ENCODE measurements at places on chromosomes 5 and 9.

GRCh38 chr9:72334658-72335337 lies 30.2 kb downstream of the ZFAND5 start:
- no peak for DNase-seq

DNA sequence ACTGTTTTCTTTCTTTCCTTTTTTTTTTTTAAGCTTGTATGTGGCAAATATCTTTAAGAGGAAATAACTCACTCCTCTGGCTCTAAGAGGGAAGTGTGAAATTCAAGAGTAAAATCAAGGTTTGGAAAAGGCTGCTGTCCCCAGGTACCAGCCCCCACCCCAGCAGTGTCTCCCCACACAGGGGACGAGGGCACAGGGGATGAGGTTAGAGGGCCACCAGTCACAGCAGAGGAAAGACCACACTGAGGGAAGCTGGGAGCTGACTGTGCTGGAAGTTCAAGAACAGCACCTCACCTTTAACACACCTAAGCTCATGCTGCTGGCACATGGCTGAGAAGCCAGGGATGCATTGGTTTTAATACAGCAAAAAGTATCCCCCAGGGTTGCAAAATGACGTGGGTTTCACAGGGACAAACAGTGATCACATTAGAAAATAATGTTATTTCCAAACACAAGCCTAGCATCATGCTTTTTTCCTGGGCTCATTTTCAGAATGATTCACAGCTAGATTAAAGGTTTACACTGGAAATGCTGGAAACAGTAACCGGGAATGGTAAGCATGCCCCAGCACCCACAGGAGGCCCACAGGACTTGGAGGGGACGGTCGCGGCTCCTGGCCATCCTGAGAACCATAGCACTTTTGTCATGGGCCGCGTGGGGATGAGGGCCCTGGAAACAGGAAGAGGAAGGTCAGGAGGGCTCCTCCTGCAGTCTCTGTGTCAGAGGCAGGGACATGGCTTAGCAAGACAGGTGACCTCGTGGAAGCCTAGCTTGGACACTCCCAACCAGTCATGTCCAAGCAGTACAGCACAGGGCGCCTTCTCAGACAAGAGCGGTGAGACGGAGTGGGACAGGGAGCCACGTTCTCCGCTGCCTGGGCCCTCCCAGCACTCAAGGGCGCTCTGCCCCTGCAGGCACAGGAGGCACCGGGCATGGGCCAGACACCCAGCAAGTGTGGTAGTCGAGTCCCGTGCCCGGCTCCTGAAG lies 6.9 kb downstream of the LPCAT1 start:
- no peak for DNase-seq

DNA sequence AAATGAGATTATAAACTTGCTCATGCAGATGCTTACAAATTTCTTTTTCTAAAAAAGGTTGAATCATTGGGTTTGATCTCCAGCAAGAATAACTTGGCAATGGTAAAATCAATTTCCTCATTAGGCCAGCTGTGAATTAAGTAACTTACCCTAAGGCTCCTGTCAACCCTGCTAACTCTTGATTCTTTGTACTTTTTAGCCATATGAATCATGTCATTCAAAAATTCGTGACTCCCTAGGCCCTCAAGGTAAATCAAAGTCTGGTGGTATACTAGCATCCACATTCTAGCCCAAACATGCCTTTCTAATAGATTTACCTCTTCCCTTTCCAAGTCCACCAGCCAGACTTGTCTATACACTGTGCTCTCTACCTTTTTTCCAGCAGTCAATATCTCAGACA lies 420.8 kb upstream of the BRINP1 start:
- no peak for DNase-seq

- DNase-seq = peak; percentile 60
Observed at GRCh38 chr5:145825751-145826180, 9.4 kb downstream of the PRELID2 start.

DNA sequence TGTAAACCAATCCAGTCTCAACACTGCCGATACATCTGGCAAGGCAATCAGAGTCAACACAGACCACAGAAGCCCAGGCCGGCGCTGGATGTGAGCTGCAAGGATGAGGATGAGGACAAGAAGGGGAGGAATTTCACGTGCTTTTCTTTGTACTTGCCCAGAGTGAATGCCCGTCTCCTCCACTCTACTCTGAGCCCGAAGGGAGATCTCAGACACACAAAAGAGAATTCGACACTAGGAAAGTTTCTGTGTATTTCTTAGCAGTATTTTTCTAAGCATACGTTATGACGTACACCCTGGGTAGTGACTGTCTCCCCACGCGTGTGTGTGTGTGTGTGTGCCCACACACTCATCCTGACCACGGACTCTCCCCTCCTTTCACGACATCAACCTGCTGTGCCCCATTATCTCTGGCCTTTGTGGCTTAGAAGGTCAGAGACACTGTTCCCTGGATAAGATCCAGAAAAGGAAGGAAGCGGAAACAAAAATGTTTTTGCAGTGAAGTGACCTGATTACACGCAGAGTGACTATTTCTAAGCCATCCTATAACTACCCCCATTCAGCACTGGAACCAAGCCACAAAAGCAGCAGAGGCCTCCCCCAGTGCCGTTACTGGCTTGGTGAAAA lies 227.3 kb upstream of the DAPK1 start:
- DNase-seq = no peak

DNA sequence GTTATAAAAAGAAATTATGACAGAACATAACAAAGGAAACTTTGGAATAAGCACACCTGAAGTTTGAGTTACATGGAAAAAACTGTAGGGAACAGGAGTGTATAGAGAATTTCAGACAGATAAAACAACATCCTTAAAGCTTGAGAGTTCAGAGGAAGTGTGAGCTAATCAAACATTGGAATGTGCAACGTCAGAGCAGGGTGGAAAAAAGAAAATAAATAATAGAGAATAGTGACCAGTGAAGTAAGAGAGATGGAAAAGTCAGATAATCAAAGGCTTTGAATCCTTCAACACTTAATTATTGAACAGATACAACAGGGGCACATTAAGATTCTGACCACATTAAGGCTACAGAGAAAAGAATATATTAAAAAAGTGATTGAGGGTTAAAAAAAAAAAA lies 128.5 kb upstream of the CDH10 start:
- DNase-seq = no peak

GRCh38 chr5:173891308-173892116 lies 3.4 kb downstream of the CPEB4 start:
- no peak for DNase-seq

DNA sequence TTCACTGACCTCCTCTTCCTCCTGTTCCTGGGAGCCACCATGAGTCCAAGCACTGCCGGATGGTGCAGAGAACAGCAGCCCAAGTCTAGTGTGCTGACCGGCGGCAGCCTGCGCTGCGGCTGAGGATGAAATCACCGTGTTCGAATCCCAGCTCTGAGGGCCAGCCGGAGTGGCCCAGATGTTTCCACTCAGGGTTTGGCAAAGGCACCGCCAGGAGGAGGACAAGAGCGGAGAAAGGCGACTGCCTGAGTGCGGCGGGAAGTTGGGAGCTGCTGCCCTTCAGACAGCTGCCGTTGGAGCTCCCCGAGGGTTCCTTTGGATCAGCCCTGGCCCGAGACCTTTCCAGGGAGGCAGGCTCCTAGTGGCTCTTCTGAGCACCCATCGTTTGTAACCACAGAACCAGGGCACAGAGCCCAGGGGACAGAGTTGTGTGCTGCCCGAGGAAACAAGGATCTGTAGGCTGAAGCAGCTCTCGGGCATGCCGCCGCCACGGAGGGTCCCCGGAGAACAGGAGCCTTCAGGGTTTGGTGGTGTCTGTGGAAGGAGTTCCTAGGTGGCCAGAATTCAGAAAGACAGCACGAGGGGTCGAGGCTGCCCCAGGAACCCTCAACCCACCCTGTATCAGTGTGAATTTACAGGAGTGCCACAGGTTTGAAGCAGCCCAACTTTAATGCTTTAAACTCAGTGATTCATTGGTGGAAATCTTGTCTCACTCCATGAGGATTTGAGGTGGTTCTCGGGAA lies 115.6 kb upstream of the COL5A1 start:
- DNase-seq = no peak

DNA sequence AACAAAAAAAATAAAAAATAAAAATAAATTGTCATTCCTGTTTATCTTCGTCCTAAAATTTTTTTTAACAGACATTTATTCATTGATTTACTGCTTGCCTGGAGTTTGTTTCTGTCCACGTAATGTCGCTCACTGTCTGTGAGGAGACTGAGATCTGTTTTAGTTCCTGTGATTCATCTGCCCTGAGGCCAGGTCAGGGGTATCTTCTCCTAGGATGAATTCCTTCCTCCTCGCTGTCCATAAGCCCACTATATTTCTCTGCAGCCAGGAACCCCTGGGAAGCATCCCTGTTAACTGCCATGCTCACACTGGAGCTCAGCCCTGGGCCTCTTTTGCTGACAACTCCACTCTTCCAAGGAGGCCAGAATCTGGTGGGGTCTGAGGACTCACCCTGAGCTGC lies 682.0 kb downstream of the MTRR start:
- no peak for DNase-seq

DNA sequence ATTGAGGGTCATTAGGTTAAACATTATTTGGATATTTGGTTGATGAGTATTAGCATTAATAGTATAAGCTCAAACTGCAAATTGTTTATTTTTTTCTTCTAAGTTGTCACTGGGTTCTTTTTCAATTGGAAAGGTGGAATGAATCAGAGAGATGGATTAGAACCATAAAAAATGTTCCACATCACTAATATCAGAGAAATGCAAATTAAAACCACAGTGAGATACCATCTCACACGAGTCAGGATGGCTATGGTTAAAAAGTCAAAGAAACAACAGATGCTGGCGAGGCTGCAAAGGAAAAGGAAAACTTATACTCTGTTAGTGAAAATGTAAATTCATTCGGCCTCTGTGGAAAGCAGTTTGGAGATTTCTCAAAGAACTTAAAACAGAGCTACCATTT lies 122.8 kb downstream of the CCDC192 start:
- no peak for DNase-seq

DNA sequence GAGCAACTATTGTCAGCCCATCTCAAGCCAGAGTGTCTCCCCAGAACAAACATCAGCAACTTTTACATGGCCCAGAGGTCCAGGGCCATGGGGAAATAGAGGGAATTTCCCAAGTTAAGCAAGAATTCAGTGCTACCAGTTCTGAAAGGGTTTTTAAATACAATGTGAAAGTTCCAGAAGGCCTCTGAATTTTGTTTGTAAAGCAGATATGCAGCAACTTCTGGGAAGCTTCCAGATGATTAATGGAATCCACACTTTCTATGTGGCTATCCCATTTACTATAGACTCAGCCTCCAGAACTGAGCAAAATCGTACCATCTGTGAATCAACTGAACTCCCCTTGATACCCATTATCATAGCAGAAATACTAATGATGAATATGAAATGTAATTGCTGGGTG lies 93.8 kb downstream of the FEM1C start:
- DNase-seq = peak; percentile 80

GRCh38 chr9:94734054-94734754 lies 7.7 kb downstream of the AOPEP start:
- DNase-seq = no peak

DNA sequence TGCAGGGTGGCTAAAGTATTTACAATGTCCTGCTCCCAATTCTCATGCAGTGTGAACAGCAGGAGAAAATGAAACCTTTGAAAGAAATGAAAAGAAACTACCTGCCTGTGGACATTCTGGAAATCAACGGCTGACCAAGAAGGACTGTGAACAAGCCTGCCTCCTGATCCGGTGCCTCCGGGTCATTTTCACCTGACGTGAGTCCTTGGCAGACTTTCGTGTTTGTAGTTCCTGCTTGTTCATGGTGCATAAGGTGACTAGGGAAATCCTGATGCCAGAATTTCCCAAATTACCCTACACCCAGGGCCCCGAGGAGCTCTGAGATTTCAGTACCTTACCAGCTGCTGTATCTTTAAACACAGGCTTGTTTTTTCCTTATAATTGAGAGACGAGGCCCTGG lies 317.5 kb downstream of the TLE1 start:
- no peak for DNase-seq

- no peak for DNase-seq
Observed at GRCh38 chr9:36576866-36577265, 4.2 kb downstream of the MELK start.

DNA sequence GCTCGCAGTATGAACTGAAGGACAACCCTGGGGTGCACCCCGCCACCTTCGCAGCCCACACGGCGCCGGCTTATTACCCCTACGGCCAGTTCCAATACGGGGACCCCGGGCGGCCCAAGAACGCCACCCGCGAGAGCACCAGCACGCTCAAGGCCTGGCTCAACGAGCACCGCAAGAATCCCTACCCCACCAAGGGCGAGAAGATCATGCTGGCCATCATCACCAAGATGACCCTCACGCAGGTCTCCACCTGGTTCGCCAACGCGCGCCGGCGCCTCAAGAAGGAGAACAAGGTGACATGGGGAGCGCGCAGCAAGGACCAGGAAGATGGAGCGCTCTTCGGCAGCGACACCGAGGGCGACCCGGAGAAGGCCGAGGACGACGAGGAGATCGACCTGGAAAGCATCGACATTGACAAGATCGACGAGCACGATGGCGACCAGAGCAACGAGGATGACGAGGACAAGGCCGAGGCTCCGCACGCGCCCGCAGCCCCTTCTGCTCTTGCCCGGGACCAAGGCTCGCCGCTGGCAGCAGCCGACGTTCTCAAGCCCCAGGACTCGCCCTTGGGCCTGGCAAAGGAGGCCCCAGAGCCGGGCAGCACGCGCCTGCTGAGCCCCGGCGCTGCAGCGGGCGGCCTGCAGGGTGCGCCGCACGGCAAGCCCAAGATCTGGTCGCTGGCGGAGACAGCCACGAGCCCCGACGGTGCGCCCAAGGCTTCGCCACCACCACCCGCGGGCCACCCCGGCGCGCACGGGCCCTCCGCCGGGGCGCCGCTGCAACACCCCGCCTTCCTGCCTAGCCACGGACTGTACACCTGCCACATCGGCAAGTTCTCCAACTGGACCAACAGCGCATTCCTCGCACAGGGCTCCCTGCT lies 3.8 kb downstream of the IRX1 start:
- DNase-seq = no peak

DNA sequence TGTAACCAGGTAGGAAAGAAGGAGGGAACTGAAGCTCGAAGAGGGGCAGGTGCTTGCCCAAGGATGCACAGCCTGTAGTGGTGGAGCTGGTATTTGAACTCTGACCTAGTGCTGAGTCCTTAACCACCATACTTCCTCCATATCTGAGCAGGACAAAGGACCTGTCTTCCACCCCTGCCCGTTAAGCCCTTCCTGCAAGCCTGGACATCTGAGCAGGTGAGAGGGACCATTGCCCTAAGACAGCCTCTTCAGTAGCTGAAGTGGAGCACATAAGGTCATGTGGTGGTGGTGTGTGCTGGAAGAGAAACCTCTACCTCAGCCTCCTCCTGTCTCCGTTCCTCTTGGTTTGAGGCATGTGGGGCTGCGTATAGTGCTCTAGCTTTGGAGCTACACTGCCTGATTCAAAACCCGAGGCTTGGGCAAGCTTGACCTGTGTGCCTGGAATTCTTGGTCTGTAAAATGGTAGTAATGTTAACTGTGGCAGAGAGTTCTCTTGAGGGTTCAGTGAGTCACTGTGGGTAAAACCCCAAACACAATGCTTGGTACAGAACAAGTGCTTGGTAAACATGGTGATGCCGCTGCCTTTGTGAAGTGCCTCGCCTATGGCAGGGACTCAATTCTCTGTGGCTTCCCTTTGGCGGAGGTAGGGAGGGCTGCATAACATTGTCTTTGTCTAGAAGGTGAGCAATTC lies 7.4 kb downstream of the GALNT10 start:
- no peak for DNase-seq

- no peak for DNase-seq
Observed at GRCh38 chr5:76821136-76821535, 2.3 kb downstream of the F2RL1 start.

GRCh38 chr5:80481019-80481893 lies 6.6 kb upstream of the FAM151B start:
- peak; percentile 61 for DNase-seq

GRCh38 chr5:169280696-169281095 lies 20.2 kb downstream of the SLIT3 start:
- DNase-seq = no peak

All from fibroblast of the conjunctiva (primary cell).